ENCODE measurements at places on chromosomes 1 and 21.

- DNase-seq: no peak
Observed at GRCh38 chr1:151108331-151108730, 37.8 kb downstream of the GABPB2 start.

DNA sequence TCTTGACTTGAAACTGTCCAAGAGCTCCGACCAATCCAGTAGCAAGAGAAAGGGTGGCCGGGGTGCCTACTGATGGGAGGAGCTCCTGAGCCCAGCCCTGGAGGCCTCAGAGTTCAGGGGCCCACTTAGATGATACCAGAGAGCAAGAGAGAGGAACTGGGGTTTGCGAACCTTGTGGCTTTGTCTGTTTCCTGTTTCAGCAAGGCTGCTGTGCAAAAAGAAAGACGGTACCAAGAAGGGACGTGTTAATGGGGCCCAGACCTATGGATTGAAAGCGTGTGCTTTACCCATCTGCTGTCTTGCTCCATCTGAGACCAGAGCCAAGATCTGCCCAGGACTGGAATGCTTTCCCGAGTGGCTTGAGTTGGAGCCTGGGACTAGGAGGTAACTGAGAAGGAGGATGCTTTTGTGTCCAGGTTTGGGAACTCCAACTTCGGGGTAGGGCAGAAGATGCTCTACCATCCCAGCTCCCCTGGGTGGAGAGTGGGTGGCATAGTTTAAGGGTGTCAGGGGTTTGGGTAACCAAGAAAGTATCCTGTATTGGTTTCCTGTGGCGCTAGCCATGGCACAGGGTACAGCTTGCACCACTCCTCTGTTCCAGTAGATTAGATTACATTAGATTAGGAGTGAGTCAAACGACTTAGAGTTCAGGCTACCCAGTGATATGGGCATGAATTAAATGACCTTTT lies at the start of gene TRAF3IP3:
TSS of gene TRAF3IP3 (plus strand) at position 128 of the 689 bp plus-strand sequence. CDS start 3,987 bp downstream, outside the sequence.
- no peak for DNase-seq

GRCh38 chr1:174222166-174222949 lies 63.0 kb downstream of the RABGAP1L start:
- no peak for DNase-seq

DNA sequence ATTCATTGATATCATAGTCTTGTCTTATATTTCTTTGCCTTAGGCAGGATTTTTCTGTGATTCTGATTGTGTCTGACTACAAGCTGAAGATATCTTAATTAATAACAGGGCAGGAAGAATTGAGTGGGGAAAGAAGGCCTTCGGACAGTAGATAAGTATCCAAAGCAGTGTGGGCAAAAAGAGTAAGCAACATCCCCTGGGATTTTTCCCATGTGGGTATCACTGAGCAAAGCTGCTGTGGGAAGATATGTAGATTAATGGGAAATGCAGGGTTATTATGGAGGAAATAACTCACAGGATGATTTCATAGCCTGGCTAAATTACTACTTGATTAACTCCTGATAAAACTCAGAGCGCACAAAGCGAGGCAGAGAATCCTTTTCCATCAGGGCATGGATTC lies 55.7 kb downstream of the RGS5 start:
- no peak for DNase-seq

- DNase-seq: no peak
Observed at GRCh38 chr1:25020851-25021590, 90.9 kb upstream of the RUNX3 start.

DNA sequence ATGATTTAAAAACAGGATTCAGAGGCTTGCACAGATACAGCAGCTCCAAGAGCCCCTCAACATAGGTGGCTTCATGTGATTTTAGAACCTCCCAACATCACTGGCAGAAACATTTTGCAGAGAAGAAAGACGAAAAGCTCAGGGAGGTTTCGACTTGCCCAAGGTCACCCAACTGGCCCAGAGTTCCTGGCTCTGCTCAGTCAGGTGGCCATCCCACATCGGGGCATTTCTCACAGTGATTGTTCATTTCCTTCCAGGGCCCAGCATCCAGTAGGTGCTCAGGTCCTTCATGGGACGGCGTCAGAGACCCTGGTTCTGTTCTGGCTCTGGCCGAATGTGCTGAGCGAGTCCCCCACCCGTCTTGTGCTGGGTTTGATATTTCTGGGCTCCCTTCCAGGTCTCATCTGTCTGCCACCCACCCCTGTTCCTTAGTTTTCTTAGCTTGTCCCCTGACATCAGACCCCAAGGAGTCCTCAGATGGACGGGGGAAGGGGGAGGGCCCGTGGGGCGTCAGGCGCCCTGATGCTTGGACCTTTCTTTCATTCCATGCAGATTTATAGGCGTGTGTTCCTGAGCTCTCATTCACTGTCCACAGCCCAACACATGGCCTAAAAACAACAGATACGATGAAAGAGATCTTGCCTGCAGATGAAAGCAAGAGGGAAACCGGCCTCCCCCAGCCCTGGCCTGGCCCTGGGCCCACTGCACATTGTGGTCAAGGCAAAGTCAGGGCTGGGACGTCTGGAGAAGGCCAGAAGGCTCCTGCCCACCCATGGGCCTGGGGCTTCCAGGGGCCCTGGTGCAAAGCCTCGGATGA lies 123.1 kb upstream of the ZBTB40 start:
- no peak for DNase-seq

GRCh38 chr1:45569962-45570581 lies 13.8 kb upstream of the NASP start:
- peak; percentile 60 for DNase-seq

- DNase-seq: peak; percentile 45
Observed at GRCh38 chr1:193181536-193181935, 4.9 kb downstream of the B3GALT2 start.

DNA sequence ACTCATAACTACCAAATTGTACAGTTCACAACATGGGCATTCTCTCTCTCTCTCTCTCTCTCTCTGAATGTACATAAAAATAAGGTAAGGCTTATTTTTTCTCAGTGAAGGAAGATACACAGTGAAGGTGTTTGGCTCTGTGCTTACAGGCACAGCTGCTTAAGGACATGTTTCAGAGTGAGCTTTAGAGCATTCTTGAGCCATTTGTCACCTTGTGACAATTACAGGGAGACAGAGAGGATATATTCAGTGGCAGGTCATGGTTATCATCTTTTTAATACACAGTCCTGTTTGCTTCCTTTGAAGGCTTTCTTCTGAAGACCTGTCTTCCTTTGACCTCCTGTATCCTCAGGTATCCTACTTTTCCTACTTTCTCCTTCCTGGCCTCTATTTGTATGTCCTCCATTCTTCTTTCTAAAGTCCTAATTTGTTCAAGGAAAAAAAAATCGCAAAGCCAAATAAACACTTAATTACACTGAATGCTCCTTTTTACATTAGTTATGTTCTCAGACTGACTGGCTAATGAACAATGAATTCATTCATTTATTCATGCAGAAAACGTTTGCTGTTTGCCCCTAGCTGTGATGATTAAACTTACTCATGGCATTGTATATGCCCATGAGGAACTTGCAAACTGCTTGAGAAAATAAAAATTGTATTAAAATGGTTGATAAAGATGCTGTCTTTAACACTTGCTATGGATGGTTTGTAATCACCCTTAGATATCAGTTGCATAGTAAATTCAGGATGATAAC lies 33.4 kb downstream of the HSD17B7 start:
- no peak for DNase-seq

- peak; percentile 93 for DNase-seq
Observed at GRCh38 chr1:54199765-54200518, at the start of the genes CYB5RL and MRPL37. Gene CYB5RL (minus strand): TSS chr1:54200030. CDS start chr1:54195616, 4,414 bp downstream. Gene MRPL37 (plus strand): TSS chr1:54200167. CDS start chr1:54200244, 77 bp downstream.

DNA sequence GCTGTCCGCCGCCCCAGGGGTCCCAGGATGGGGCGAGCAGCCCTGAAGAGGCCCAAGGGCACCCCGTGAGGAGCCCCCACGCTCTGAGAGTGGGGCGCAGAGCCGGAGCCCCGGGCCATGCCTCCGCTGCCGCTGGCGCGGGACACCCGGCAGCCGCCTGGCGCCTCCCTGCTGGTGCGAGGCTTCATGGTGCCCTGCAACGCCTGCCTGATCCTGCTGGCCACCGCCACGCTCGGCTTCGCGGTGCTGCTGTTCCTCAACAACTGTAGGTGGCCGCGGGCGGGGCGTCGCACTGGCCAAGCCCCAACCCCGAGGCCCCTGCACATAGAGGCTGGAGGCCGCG lies 14.5 kb downstream of the AGRN start:
- no peak for DNase-seq

GRCh38 chr21:45736042-45736689 lies 92.6 kb downstream of the PCBP3 start:
- no peak for DNase-seq

- DNase-seq: peak; percentile 58
Observed at GRCh38 chr1:234745844-234746797, 136.1 kb upstream of the IRF2BP2 start.

DNA sequence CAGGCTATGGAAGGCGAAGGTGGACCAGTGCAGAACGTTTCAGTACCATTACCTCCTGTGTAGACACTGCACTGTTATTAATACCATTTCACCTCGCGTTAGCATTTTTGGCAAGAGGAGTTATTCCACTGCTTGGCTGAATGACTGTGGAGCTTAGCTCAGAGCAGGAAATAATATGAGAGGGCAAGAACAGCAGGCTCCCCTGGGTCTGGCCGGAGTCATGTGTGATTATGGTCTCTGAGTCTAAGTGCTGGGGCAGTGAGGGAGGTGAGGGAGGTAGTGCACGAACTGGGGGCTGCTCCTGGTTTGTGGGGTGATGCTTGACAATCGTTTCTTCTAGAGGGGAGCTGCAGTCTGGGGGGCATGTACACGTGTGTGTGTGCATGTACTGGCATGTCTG lies 82.9 kb downstream of the MDM4 start:
- no peak for DNase-seq

All from Caki2 (cell line).